Peyer's patch (tissue), 4 donors: ENCODE measurements at places on chromosomes 2 and 18.

- DNase-seq, result peak; percentile 41
Measured at GRCh38 chr2:55010149-55010591, 40.1 kb downstream of the RTN4 start.

GRCh38 chr2:61125123-61125710 lies 36.8 kb upstream of the C2orf74 start:
- no peak for DNase-seq

DNA sequence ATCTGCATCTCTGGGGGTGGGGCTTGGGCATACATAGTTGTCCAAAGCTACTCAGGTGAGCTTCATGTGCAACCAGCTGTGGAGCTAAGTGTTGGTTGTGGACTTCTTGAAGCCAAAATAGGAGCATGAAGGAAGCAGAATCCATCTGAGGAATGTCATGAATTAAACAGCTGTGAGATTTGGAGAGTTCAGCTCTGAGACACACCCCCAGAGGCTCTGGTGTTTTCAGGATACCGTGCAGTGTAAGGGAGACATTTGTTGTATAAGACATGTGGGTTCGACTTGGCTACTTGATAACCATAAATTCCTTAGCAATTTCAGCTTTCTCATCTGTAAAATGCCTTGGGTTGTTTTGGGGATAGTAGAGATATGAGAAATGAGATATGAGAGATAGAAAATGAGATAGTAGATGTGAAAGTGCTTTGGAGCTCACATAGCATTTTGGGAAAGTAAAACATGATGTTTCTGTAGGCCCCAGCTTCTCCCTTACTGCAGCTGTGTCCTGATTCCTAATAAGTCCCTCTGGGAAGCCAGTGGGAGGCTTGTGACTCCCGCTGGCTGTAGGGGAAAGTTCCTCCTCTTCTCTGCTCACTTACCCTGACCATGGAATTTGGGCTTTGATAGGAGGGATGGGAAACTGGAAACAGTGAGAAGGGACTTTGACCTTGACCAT lies 50.0 kb downstream of the DPYSL5 start:
- no peak for DNase-seq

DNA sequence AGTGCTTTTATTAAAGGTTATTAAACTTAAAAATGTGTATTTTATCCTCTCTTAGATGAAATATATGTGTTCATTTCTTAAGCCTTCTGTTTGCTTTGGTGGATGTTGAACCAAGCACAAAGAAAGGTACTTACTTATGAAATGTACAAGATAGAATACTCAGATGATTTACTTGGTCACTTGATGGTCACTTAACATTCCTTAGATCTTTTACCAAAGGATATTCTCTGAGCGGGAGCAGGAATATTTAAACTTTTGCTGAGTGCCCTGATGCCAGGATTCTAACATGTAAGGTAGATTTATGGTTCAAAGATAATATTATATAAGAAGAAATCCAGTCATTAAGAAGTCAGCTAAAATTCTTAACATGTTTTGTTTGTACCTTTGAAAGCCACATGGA lies 193.5 kb upstream of the ZEB2 start:
- DNase-seq, result no peak

- DNase-seq, result no peak
Measured at GRCh38 chr2:204325468-204325867, 219.8 kb upstream of the PARD3B start.
